Activated CD4-positive, alpha-beta T cell treated with anti-CD3 and anti-CD28 coated beads, Interleukin-10, Interleukin-2, amounts not matched to agents 100 ng/mL and 50 ng/mL, durations not matched to agents 16 hours and 8 hours (primary cell): ENCODE measurements at places on chromosomes 12 and 14.

DNA sequence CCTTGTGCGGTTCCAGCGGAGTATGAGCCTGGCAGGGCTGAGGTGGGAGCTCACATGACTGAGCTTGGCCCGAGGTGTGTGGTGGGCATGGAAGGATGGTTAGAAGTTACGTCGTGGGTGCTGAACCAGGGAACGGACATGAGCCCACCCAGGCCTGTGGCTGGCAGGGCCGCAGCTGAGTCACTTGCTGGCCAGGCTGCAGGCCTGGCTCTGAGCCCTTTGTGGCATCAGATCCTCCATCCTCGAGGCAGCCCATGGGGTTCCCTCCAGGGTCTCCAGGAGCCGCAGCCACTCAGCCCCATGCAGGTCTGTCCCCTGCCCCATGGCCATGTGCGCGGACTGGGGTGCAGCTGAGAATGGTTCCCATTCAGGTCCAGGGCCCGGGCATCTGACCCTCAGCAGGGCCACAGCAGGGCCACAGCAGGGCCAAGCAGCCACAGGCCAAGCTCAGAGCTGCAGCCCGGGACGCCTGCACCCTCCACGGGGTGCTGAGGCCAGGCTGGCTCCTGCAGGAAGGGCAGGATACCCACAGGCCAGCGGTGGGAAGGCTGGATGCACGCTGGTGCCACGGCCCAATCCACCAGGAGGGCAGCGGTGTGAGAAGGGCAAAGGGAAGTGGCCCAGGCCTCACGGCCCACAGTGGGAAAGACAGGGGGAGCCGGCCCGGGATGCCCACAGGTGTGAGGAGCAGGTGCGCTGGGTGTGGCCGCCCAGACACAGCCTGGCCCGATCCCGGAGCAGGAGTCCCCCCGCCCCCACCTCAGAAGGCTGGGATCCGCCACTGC is 26.3 kb upstream of the ULK1 start:
- DNase-seq: no peak

DNA sequence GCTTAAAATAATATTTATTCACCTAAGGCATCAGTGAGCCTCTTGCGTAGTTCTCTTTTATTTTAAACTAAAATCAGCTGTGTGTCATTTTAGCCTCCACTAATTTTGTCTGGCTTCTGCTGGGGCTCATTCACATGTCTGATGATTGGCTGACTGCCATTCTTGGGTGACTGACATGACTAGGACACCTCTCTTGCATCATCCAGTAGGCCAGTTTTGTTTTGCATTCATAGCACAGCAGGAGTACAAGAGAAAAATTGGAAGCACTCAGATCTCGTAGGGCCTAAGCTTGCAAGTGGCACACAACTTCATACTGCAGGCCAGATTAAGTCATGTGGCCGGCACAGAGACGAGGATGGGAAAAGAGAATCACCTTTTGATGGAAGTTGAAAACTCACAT is 1226.5 kb downstream of the GALC start:
- DNase-seq: no peak

DNA sequence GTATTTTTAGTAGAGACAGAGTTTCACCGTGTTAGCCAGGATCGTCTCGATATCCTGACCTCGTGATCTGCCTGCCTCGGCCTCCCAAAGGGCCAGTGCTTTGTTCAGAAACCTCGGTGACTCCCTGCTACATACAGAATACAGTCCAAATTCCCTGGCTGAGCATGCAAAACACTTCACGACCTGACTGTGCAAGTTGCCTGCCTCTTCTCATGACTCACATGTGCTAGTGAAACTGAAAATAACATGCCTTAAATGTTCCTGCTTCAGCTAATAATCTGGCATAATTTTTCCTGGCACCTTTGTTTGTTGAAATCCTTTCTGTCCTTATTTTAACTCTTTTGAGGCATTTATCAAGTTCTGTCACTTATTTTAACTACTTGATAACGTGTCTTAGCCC is 8.2 kb downstream of the DMAC2L start:
- DNase-seq: peak; percentile 54

- no peak for DNase-seq
Observed at GRCh38 chr14:103209054-103209453, 85.8 kb downstream of the TNFAIP2 start.

DNA sequence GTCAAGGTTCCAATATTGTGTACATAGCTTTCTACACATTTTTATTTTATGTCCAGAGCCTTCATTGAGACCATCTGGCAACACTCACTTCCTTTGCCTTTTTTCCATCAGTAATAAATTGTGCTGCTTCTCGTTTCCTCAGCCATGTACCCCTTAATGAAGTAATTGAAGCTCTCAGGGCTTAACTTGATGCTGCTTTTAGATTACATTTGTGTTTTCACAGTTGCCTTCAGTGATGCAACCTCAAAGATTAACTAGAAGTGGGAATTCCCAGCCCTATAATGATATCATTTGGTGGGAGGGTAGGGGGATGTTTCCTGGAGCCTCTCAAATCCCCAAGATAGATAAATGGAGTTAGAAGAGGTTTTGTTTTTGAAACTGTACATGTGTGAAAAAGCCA is 80.2 kb upstream of the KRR1 start:
- no peak for DNase-seq
